Epithelial cell of proximal tubule (primary cell): ENCODE measurements at places on chromosomes 4 and X. TPM values are rescaled to one million over a fixed set of nuclear protein-coding genes. Genes with fewer than 3 reads are reported as not detected.

- DNase-seq, result no peak
Observed at GRCh38 chrX:13985697-13986435, 43.8 kb downstream of the GEMIN8 start.

UGT2A3 gene
- 0.06 and 0.22 TPM in 2 replicates for total RNA-seq

GRCh38 chrX:94435799-94436198, 761.8 kb downstream of the FAM133A start:
- DNase-seq, result no peak

- DNase-seq, result no peak
Observed at GRCh38 chr4:176438401-176438800, 118.6 kb downstream of the SPCS3 start.

SLC9A7 gene
- total RNA-seq, result 10.7 and 23.2 TPM in 2 replicates

- DNase-seq, result no peak
Observed at GRCh38 chr4:1748465-1748995, 27.2 kb downstream of the TACC3 start.

RGS12 gene
- total RNA-seq, result 18.0 and 33.8 TPM in 2 replicates

GRCh38 chrX:130080791-130081367, 29.4 kb downstream of the ELF4 start:
- no peak for DNase-seq

FAM114A1 gene
- total RNA-seq, result 60.6 and 61.5 TPM in 2 replicates
